ENCODE measurements at places on chromosomes 4 and X.

DNA sequence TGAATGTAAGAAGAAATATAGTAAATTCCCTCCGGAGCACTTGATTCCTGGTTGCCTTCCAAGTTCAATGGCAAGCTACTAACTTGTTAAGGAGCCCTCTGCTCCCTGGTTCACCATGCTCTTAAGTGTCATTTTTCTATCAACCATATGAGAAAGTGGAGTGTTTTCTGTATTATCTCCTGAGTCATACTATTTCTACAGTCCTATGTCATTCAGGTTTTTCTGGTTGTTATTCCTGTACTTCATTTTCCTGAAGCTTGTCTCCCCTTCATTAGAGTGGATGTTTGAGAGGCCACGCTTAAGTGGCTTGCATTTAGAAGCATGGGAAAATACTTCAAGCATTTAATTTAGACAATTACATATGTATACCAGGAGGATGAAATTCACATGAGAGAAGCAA lies 14.7 kb upstream of the EPGN start:
- DNase-seq, result no peak

GRCh38 chr4:158762553-158762952 lies 6.3 kb upstream of the FNIP2 start:
- no peak for DNase-seq

DNA sequence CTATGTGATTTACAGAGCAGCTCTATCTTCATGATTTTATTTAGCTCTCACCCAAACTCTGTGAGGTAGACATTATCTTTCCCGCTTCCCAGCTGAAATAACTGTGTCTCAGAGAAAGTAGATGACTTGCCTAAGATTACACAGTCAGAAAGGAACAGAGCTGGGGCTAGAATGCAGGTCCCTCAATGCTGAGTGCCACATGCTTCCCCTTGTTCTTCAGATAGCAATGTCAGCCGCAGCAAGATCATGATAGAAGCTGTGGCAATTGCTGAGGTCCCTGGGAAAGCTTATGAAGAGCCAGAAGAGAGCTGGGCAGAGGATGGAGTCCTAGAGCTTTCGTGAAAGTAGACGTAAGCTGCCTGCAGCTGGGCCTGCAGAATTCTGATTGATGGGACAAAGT lies 11.1 kb upstream of the GABRE start:
- DNase-seq, result no peak

DNA sequence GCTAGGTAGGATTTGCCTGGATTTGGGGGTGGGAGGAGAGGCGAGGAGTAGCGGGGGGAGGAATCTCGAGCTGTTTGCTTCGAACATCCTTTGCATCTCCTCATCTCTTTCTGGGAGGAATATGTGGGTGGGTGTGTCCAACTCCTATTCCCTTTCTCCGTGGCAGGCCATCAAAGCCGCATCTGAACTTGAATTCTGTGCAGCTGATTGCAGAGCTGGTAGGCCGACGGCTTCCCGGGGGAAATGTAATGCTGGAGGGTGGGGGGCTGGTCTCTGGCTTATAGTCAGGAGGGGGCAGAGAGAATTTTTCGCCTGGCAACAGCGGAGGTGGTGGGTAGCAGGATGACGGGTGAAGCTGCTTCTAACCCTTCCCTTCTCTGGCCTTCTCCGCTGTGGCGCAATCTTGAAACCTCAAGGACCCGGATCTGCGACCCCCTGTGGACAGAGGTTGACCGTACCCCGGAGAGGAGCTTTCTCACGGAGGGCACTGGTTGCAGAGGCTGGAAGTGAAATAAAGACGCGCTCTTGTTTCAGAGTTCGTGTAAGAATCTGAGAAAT lies 628 bp downstream of the ZCCHC12 start:
- DNase-seq, result no peak

DNA sequence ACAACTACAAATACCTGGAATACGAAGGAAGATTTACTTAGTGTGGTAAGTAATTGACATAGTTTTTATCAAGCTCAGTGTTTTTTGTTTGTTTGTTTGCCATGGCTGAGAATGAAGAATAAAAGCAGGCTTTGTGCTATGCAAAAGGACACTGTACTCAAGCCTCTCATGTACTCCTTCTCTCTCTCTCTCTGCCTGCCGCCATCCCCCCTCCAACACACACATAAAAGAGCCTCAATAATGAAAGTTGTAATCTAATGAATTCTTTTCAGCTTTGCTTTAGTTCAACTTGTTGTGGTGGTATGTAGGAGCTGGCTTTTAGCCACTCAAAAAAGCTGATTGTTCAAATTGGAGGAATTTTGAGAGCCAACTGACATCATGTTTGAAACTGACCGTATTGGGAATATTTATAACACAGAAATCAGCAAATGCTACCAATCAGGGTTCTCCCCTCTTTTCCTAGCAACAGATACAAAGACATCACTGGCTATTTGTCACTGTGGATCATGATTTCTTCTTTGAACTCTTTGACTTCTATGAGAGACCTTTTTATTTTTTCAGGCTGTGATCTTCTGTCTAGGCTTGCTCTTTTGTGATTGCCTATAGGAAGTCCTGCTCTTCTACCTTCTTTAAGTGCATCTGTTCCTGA lies 1148.8 kb downstream of the RAPGEF2 start:
- no peak for DNase-seq

DNA sequence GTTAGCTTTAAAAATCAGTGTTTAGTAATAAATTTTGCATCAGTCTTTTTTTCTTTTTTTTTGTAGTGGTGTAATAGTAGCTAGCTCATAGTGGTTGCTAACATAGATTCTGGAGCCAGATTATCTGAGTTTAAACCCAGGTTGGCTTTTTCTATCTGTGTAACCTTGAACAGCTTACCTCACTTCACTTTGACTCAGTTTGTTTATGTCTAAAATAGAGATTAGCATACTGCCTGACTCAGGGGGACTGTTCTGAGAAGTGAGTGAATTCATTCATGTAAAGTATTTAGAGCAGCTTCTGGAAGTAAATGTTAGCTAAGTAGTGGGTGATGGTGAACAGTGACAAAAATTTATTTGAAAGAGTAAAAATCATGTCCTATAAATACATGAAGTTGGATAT lies 32.9 kb downstream of the CPEB2 start:
- no peak for DNase-seq

DNA sequence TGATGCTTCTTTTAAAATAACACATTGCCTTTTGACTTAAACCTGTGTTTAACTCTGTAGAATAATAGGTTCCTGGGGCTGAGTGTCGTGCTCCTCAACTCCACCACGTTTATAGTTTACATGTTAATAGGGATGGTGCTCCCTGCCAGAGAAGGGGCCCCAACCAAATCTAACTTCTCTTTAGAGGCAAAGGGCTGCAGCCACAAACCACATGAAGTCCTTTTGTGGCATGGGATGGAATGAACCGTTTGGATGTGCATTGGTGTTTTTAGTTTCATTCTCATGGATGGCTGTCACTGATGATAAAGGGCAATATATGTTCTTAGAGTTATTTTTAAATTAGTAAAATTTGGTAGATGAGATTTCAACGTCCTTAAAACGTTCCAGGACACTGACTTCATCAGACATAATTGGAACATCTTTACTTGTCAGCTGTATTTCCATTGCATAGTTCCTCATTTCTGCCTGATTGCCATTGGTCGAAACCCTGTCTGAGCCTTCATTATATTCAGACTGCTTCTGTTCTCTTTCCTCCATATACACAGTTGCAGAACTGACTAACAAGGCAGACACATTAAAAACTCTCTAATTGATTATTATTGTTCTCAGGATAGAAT lies 60.4 kb upstream of the HPF1 start:
- no peak for DNase-seq

GRCh38 chr4:88958080-88958479 lies 98.9 kb downstream of the FAM13A start:
- DNase-seq, result no peak
